ENCODE measurements at places on chromosomes 6 and 20. TPM values are rescaled to one million over a fixed set of nuclear protein-coding genes. Genes with fewer than 3 reads are reported as not detected.
A peak's percentile ranks its signal among the peaks of the same experiment; 100 is the strongest.

GRCh38 chr20:2739042-2739398, 46.4 kb downstream of the EBF4 start:
- DNase-seq = no peak

GRCh38 chr6:114816678-114817077, 473.9 kb upstream of the HS3ST5 start:
- no peak for DNase-seq

- no peak for DNase-seq
Measured at GRCh38 chr6:24228123-24228522, 102.1 kb downstream of the NRSN1 start.

GRCh38 chr6:53581856-53582255, 37.0 kb upstream of the GCLC start:
- no peak for DNase-seq

GRCh38 chr6:108598305-108598863, 37.7 kb downstream of the FOXO3 start:
- DNase-seq = no peak

DNA sequence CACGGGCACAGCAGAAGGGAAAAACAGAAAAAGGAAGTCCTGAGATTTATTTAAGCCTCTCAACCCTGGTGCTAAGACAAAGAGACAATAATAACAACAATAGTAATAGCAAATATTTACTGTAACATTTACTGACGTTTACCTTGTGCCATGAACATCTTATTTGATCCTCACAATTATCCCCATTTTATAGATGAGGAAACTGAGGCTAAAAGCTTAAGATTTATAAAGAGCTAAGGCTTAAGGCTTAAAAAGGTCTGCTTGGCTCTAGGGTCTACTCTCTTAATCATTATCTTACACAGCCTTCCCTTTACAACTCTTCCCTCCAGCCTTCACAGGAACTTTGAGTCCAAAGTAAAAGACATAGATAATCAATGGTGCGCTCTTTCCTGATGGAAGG, 3.3 kb downstream of the WFDC3 start:
- no peak for DNase-seq

DNA sequence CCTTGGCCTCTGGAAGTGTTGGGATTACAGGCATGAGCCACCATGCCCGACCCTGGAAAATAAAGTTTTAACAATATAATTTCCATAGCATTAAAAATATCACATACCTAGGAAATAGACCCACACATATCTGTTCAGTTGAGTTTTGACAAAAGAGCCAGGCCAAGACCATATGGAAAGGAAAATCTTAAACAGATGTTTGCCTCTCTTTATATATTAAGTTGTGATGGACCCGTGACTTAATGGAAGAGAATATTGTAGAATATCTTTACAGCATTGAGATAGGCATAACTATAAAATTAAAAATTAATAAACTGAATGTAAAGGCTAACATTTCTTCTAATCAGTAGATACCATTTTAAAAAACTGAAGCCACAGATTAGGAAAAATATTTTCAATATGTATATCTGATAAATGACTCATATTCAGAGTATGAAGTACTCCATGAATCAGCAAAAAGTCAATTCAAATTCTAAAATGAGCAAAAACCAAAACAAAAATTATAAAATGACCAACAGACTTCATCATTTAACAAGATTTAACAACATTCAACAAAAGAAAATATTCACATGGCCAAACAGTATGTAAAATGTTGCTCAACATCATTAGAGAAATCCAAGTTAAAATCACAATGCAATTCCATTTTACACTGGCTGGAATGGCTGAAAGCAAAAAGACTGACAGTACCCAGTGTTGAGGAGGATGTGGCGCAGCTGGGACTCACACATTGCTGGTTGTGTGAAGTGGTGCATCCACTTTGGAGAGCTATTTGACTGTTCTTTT, 43.3 kb downstream of the GTF2H5 start:
- no peak for DNase-seq

DNA sequence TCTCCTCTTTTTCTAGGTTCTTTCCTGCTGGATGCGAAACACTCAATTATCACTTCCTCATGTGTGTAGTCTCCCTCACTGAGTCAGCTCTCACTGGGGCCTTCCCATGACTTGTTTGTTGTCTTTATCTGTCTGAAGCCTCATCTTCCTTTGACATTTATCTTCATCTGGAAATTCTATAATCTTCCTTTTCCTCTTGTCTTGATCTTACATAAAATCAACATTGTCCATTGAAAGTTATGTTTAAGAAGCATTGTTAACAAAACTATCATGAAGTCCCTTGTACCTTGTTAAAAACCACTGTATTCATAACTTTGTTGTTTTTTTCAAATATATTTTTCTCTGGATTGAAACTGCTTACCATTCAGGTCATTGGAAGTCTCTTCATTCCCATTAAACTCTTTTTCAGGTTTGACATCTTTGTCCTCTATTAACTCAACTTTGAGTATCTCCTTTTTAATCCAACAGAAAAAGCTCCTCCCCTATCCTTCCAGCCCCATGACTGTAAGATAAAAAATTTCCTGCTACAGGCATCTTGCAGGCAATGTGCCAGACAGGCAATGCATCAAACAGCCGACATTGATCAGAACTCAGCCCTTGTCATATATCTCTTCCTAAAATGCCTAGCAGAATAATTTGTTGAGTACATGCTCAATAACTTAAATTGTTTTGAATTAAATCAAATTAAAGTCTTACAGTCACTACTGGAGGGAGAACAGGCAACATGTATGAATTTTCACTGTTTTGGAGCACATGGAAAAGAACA, 34.8 kb downstream of the MYLIP start:
- DNase-seq = no peak

DNA sequence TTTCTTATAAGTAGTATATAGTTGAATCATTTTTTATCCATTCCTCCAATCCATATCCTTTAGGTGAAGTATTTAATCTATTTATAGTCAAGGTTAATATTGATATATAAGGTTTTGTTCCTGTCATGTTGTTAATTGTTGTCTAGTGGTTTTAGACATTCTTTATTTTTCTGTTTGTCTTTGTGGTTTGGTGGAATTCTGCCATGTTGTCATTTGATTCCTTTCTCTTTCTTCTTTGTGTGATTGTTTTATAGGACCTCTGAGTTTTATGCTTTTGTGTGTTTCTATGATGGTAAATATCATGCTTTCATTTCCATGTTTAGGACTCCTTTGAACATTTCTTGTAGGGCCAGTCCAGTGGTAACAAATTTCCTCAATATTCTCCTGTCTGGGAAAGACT, 450.3 kb upstream of the BTBD3 start:
- no peak for DNase-seq

GRCh38 chr20:10898552-10898951, 224.8 kb upstream of the JAG1 start:
- no peak for DNase-seq

GRCh38 chr6:131548441-131548840, 24.6 kb upstream of the ARG1 start:
- no peak for DNase-seq

GRCh38 chr20:45444050-45444449, 25.5 kb upstream of the WFDC2 start:
- DNase-seq = no peak

GRCh38 chr6:135600931-135601330, 103.4 kb upstream of the AHI1 start:
- DNase-seq = no peak

GRCh38 chr6:112015725-112016124, 38.2 kb upstream of the CCN6 start:
- no peak for DNase-seq

DNA sequence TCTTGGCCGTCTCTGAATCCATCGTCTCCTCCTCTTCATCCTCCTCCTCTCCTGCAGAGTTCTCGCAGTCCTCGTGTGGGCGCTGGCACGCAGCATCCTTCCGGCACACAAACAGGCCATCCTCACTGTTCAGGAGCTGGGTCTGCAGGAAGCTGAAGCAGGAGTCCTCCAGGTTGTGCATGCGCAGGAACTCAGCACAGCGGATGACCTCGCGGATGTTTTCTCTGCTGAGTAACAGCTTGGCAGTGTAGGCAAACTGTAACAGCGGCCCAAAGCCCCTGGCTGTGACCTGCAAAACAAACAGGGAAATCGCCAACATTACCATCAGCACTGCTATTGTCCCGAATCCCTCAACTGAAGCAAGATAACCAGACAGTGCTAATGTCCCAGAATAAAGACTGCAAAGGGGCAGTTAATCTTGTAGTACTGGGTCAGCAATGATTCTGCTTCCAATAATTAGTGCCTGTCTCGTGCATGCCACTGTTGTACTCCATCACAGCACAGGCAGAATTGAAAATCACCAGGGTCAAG, 57.4 kb downstream of the GJA10 start:
- DNase-seq = peak; percentile 62

DNA sequence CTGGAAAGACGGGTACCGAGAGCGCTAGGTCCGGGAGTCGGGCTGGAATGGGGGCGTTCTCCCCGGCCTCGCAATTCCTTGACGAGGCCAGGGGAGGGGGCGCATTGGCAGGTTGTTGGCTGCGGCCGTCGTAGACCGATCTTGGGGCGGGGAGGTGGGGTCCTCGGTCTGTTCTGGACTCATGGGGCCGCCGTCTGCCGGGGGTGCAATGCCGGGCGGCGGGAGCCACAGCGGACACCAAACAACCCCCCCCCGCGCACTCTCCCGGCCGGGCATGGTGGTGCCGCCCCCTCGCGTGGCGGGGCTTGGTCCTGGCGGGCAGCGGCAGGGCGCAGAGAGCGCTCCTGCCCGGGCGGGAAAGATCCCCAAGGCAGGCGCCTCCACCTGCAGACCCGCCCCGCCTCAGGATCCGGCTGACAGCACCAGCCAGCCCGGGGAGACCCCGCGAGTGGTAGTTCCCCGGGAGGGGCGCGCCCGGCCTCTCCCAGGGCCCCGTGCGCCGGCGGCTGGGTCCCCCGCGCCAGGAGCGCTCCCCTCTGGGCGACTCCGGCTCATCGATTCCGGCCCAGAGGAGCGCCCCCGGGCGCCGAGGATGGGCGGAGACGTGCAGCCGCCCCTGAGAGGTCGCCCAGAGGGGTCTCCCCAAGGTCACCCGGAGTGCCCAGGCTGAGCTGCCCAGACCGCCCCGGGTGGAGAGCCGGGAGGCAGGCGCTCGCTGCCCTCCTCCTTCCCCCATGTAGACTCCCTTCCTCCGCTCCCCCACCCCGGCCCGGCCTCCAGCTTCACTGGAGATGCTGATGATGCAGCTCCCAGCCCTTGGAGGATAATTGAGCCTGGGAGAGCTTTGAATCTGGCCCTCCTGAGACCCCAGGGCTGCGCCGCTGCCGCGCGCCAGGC, 709 bp downstream of the PPP1R16B start:
- DNase-seq = peak; percentile 42

DNA sequence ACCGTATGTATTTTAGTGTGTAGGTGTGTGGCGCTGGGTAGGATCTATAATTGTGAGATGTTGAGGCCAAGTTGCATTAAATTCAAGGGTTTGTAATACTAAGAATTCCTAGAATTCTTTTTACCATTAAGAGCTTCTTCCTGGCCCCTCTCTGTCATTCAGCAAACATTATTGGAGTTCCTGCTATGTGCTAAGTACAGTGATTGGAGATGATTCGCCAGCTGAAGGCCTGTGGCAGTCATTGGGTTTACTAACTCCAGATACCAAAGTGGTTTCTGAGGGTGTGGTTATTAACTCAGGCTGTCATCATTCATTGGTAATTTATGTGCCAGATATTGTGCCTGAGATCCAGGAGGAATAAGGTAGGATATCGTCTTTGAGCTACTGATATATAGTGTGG, 167.1 kb downstream of the LAMA2 start:
- DNase-seq = no peak

DNA sequence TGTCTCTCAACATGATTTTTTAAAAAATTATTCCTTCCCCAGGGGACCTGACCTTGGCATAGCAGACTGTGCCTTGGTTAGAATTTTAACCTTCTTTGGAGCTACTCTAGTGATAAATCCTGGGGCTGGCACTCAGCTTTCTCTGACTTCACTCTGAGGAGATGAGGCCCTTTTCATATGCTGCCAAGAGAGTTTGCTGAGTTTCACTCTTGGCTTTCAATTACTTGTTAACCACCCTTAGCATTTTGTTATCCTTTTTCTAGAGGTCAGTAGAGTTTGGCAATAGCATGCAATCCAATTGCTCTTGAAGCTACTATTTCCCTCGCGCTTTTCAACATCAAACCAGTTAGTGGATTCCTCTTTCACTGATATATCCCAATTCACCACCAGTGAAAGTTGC, 920.3 kb downstream of the EYS start:
- no peak for DNase-seq

DNA sequence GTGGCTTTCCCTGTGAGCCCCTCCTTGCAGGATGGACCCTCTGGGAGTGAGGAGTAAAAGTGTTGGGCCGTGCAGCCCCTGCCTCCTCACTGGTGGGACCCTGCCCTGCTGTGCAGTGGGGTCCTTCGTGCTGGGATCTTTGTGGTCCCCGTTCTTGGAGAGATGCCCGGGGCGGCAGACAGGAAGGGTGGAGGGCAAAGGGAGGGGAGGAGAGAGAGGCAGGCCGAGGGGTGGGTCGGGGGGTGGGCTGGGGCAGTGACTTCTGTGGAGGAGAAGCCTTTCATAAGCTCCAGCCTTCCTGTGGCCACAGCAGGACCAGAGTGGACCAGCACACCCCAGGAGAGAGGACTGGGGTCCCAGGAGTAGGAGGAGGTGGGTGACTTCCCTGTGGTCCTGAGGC, at the start of gene COL20A1:
TSS of gene COL20A1 (plus strand) at position 283 of the 400 bp plus-strand sequence. CDS start 1,922 bp downstream, outside the sequence.
- DNase-seq = no peak

DNA sequence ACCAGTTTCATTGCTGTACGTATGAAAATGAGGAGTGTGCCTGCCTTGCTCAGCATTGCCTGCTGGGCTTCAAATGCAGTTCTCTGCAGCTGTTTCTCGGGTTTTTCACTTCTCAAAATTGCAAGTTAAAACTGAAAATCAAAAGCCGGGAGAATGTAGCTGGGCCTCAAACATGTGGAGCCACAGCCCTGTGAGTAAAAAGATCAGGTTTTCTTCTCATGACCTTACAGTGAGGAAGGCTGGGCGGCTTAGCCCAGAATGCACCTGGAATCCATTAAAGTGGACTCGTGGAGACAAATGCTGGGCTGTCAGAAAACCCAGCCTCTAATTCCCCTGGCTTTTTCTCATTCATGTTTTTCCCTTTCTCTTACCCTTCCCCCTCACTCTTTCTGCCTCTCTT, 34.4 kb downstream of the DSE start:
- peak; percentile 57 for DNase-seq

GRCh38 chr20:10034717-10035571, at the start of gene ANKEF1:
TSS of gene ANKEF1 (plus strand) at chr20:10034987. CDS start at chr20:10038302, 3,315 bp downstream.
- DNase-seq = peak; percentile 88

DNA sequence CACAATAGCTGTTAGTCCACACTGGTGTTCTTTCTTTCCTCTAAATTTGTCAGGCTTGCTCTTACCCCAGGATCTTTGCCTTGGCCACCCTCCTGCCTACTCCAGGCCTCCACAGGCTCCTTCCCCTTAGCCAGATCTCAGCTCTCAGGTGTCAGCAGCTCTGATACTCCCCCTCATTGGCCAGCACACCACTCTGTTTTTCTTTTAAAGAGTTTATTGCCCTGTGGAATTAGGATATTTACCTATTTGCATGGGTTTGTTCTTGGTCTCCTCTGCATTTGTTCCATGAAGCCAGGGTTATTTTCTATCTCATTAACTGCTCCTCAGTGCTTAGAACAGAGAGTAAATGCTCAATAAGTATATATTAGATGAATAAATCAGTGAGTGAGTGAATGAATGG, 36.8 kb downstream of the GCNT2 start:
- no peak for DNase-seq

The CTCFL gene
- total RNA-seq = 0.34 TPM

The DAAM2 gene
- 2.1 TPM for total RNA-seq

The FAM209B gene
- not detected for total RNA-seq

The TMEM244 gene
- total RNA-seq = not detected

The ZNF831 gene
- total RNA-seq = not detected

The MLIP gene
- not detected for total RNA-seq

The FAM83C gene
- total RNA-seq = not detected
